Fibroblast of pulmonary artery (primary cell): ENCODE measurements at places on chromosomes 2 and 18.

- DNase-seq, result no peak
Measured at GRCh38 chr18:26456070-26456491, 92.3 kb downstream of the KCTD1 start.

DNA sequence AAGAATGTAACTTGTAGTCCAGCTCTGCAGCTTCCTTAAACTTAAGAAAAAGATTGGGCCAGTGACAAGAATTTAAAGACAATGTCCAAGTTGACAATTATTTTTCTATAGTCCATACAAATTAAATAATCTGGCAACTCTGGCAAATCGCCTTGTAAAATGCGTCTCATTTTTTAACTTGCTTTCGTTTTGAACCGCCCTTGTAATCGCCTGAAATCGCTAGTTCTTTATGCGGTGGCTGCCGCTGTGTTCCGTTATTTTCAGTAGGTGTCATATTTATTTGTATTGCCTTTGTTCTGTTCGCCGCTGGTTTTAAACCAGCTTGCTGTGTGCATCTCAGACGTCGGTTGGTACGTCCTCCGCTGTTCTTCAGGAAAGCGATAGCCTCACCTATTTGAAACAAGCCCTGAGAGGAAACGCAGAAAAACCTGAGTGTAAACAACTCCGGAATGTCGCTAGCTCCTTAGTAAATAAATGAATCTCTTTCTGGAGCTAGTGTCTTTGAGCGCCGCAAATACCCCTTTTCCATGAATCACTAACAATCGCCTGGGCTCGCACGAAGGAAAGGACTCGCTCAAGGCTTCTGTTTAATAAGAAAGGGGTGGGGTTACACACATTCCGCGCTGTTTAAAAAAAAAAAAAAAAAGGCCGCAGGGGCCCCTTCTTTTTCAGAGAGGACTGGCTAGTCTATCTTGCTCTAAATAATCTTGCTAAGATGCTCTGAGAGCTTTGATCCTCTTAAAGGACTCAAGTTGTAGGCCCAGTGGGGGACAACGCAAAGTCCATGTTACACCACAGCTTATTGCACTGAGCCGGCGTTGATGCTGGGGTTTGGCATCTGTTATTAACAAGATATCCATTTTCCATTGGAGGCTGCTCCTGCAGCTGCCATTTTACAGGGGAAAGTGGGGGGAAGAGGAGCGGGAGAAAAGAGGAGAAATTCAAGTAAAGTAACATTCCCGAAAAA lies 3.0 kb downstream of the HOXD8 start:
- DNase-seq, result no peak

DNA sequence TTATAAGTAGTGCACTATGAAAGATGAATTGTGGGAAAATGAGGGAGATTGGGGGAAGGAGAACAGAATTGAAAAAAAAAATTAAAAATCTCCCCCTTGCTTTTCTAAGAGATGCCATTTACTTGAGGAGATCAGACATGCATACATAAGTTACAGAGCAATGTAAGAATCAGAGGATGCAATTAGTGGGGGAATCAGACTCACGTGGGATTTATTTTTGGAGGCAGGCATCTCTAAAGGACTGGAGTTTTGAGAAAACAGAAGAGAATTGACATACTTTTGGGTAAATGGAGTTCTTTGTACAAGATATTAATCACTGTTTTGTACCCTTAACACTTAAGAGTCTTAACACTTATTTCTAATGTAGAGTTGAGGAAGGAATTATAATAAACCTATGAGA lies 52.7 kb downstream of the MTX2 start:
- no peak for DNase-seq

DNA sequence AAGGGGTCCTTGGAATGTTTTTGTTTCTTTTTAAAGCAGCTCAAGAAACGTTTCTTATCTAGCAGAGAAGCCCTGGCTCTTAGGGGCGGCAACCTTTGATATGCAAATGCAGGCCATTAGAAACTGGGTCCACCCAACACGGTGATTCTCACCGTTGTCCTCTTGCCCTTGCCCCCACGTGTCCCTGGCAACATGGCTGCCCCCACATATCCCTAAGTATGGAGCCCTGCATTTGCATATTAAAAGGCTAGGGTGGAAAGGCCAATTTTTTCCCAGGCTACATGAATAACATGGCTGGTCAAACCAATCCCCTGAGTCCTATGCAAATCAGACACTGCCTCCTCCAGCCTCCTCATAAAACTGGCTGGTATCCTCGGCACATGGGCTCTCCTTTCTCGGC lies 230.1 kb upstream of the SPOPL start:
- no peak for DNase-seq

DNA sequence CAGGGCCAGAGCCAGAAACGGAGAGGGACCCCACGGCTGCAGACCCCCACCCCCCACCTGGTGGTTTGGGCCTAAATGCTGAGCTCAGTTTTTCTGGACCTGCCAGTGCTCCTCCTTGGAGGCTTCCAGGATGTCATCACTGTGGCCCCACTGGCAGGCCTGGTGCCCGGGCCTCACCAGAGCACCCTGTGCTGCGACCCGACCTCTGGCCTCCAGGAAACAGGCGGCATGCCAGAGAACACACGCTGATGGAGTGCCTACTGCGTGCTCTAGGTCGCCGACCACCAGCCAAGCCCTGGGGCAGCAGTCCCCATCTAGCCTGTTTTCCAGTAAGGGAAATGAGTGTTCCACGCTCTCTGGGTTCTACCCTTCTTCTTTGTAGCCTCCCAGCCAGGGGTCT lies 33.8 kb downstream of the HS6ST1 start:
- no peak for DNase-seq

GRCh38 chr2:197071213-197071612 lies 144.7 kb upstream of the PGAP1 start:
- no peak for DNase-seq
